ENCODE measurements at places on chromosomes 4 and X. TPM values are rescaled to one million over a fixed set of nuclear protein-coding genes. Genes with fewer than 3 reads are reported as not detected.

DNA sequence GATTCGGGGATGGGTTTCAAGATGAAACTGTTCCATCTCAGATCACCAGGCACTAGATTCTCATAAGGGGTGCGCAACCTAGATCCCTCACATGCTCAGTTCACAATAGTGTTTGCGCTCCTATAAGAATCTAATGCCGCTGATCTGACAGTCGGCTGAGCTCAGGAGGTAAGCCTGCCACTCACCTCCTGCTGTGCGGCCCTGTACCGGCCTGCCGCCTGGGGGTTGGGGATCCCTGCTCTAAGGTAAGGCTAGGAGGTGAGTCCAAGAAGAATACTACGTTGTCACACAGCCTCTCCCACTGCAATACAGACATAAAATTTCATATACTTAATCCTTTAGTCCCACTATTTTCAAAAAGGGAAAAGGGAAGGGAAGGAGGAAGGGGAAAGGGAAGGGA lies 213.4 kb upstream of the HCCS start:
- no peaks in the 10 kb centered on the region for H3K27me3 ChIP-seq
- H3K4me1 ChIP-seq: no peaks in the 10 kb centered on the region
- H3K36me3 ChIP-seq: no peaks in the 10 kb centered on the region
- DNase-seq: no peak
- H3K4me3 ChIP-seq: no peak overlapping the region

- H3K27me3 ChIP-seq: no peaks in the 10 kb centered on the region
- no peak overlapping the region for H3K4me3 ChIP-seq
- no peaks in the 10 kb centered on the region for H3K4me1 ChIP-seq
- H3K36me3 ChIP-seq: no peaks in the 10 kb centered on the region
Measured at GRCh38 chr4:54588404-54588803, 69.4 kb upstream of the KIT start.

- no peak overlapping the region for H3K27ac ChIP-seq
- DNase-seq: no peak
- H3K36me3 ChIP-seq: no peaks in the 10 kb centered on the region
Measured at GRCh38 chrX:111041018-111041462, 55.0 kb upstream of the PAK3 start.

DNA sequence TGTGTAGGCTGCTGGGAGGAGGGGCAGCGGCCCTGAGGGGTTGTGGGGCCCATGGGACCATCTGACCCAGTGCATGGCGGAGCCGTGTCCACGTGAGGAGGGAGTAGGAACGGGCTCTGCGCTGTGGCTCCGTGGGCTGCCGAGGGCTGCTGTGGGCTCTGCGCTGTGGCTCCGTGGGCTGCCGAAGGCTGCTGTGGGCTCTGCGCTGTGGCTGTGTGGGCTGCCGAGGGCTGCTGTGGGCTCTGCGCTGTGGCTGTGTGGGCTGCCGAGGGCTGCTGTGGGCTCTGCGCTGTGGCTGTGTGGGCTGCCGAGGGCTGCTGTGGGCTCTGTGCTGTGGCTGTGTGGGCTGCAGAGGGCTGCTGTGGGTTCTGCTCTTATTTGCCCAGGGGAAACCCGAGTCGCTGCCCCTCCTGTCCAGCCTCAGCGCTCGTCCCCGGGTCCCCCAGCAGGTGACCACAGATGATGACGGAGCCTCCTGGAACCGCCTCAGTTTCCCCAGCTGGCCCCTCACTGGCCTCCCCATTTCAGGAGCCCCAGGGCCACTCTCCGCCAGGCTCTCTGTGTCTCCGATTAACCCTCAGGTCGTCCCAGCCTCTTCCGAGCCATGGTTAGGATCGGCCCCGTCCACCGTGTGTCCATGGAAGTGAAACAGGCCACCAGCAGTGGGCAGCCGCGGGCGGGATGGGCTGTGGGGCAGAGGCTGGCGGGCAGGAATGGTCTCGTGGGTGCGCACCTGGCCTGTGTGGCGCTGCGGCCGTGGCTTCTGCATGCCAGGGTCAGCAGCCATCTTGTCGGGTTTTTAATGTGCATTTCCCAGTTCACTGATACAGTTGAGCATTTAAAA lies 20.0 kb downstream of the PCGF3 start:
- H3K4me1 ChIP-seq: peaks cover 13% of the 10 kb centered on the region
- peaks cover 15% of the 10 kb centered on the region for H3K36me3 ChIP-seq
- H3K27me3 ChIP-seq: no peaks in the 10 kb centered on the region
- DNase-seq: no peak
- no peak overlapping the region for H3K4me3 ChIP-seq

AREG gene
- 4.8 TPM for total RNA-seq

Measured in activated T-cell treated with anti-CD3 and anti-CD28 coated beads, Interleukin-2, amount 50 U/mL, for 72 hours (primary cell).